SW 1271 (cell line): ENCODE measurements at places on chromosomes 12 and 14.

- DNase-seq = no peak
Measured at GRCh38 chr14:93128725-93129459, 13.2 kb upstream of the ITPK1 start.

DNA sequence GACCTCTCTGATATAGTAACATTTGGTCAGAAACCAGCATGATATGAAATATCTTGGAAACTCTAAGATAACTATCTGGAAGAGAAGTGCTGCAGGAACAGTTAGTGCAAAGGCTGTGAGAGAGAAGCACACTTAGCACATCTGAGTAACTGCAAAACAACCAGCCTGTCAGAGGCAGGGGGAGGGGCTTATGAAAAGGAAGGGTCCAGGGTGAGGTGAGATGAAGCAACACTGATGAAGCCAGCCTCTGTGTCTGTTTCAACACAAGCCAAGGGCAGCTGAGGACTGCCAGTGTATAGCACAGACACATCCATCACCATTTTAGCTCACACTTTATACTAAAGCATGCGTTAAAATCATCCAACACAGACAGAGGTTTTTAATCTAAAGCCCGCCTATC is 37.4 kb upstream of the OVCH1 start:
- no peak for DNase-seq

DNA sequence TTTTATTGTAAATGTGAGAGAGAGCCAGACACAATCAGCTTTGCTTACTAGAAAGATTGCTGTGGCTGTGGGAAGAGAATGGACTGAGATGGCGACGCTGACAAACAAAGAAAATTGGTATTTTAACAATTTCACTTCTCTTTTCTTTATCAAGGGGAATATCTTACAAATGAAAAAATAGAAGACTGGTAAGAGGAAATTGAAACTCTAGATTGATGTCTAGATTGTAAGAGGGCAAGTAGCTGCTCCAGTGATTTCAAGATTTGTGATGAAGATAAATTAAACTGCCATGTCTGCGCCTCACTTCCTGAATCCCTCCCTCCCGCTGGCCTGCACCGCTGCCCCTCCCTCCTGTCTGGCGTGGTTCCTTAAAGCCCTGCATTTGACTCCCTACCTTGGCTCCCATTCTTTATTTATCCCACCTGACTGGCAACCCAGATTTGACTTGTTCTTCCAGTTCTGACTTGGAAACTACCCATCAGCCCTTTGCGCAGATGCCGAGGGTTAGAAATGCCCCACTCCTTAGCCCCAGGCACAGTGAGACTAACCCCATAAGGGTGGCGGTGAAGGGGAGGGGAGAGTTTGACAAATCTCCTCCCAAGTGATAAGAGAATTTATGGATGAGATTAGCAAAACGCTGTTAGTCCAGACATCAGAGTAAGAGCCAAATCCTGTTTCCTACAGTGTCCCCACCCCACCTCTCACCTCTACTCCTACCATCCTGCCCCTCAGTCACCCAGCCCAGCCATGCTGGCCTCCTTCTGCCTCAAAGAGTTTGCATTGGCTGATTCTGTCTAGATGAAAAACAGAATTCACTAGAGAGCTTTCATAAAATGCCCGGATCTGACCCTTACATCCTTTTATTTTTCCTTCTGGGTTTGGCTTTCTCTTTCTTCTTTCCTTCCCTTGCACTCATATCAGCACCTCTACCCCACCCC is 125.3 kb upstream of the ATF7IP start:
- no peak for DNase-seq

DNA sequence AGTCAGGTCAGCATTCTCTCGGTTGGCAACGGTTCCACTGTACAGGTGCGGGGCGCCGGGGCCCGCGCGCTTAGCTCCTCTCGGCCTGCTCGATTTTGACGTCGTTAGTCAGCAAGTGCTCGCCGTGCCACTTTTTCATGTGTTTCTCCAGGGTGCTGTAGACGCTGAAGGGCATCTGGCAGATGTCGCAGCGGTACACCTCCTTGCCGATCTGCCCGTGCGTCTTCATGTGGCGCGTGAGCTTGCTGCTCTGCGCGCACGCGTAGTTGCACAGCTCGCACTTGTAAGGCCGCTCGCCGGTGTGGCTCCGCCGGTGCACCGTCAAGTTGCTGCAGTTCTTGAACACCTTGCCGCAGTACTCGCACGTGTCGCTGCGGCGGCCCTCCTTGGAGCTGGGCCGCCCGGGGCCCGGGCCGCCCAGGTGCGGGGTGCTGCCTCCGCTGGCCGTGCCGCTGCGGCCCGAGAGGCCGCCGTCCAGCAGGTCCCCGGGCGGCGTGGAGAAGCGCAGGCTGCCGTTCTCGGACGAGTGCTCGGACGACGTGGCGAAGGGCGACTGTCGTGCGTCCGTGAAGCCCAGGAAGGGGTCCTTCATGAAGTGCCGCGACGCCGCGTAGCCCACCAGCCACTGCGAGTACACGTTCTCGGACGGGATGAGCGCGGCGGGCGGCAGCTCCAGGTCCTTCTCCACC is 97.8 kb downstream of the BCL11B start:
- DNase-seq = no peak

GRCh38 chr14:99803106-99803775 is 10.0 kb downstream of the EML1 start:
- no peak for DNase-seq
